ENCODE measurements at places on chromosomes 12 and 14. TPM values are rescaled to one million over a fixed set of nuclear protein-coding genes. Genes with fewer than 3 reads are reported as not detected.

- DNase-seq, result no peak
These were observed 384.7 kb downstream of the GRIN2B start for GRCh38 chr12:13596714-13597113.

RNASE7 gene
- total RNA-seq, result not detected

GRCh38 chr14:90248594-90248993, 7.8 kb upstream of the PSMC1 start:
- DNase-seq, result no peak

GRCh38 chr12:79409562-79409961, 281.2 kb downstream of the PAWR start:
- DNase-seq, result peak; percentile 13

GRCh38 chr14:96247031-96247430, 9.0 kb upstream of the BDKRB1 start:
- DNase-seq, result no peak

DNA sequence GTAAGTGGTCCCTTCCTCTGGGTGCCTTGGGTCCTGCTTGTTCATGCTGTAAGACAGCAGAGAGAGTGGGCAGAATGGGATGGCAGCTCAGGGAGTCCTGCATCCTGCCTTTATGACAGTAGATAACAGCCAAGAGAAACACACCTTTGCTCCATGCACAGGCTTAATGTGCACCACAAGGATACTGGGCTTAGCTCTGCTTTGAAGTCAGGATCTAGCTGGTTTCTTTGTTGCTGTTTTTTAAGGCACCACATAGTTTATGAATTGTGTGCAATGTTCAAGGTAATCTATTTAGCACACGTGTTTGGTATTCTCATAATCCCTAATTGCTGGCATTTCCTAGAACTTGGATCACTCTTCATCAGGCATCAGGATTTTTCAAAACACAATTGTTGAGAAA, 239.5 kb upstream of the DCN start:
- no peak for DNase-seq

GRCh38 chr14:97005934-97006333, 208.8 kb downstream of the VRK1 start:
- no peak for DNase-seq

SPIC gene
- total RNA-seq, result not detected

- no peak for DNase-seq
These were observed 559.9 kb upstream of the ATP2B1 start for GRCh38 chr12:90268574-90268973.

LPAR5 gene
- under 0.01 TPM for total RNA-seq

DNA sequence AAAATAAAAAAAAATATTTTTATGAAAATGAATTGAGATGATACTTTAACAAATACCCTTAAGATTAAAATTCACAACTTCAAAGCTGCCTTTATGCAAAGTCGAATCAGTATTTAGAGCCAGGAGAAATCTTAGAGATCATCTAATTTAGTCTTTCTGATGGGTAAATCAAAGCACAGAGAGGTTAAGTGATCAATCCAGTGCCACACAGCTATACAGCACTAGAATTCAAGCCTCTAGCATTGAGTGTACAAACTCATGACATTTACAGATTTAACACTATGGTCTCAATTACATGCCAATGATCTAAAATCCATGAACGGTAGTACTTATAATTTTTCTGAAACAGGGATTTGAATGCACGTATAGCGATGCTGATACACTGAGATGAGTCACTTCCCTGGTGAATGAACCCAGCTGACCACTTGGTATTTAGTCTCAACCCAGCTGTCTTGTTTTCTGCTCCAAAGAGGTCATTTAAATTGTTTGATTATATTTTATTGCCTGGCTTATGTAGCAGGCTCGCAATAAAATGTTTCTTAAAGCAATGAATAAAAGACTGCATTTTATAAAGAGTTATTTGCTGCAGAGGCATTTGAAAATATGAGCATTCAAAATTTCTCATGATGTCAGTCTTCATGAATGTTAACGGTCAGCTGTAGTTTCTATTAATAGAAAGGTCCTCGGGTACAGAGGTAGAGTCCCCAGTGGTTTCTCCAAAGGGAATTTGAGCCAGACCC, 152.4 kb upstream of the PRICKLE1 start:
- no peak for DNase-seq

GRCh38 chr12:49230805-49231194, 34.1 kb upstream of the TUBA1C start:
- DNase-seq, result no peak

GABARAPL1 gene
- 123 TPM for total RNA-seq

DNA sequence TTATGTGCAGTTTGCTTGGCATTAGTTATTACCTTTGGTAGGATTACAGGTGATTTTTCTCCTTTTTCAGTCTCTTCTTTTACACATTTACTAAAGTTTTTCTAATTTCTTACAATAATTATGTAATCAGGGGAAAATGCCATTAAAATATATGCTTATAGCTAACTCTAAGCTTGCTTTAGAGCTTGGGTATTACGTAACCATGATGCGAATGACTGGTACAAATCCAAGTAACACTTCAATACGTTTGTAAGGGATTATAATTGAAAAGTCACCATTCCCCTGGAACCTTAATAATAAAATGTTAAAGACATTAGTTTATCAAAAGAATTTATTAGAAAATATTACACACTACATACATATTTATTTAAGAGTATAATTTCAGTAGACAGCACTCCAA, 71.6 kb downstream of the SCAF11 start:
- DNase-seq, result no peak

DNA sequence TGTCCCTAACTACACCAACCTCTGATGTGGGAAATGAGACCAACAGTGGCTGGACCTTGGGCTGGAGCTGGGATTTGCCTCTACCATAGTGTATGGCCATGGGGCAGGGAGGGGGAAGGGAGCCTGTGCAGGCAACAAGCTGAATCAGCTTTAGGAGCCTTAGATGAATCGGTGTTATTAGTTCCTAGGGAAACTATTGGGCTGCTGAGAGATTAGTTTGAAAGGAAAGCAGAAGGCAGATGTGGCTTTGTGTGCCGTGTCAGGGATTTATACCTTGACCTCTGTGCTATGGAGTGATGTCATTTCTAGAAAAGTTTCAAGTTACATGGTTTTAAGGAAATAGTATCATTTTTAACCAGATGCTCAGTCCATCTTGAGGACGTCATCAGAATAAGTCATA, 19.5 kb upstream of the GAS2L3 start:
- DNase-seq, result peak; percentile 17

- DNase-seq, result no peak
These were observed 87.1 kb downstream of the ARID2 start for GRCh38 chr12:45816652-45817051.

DNA sequence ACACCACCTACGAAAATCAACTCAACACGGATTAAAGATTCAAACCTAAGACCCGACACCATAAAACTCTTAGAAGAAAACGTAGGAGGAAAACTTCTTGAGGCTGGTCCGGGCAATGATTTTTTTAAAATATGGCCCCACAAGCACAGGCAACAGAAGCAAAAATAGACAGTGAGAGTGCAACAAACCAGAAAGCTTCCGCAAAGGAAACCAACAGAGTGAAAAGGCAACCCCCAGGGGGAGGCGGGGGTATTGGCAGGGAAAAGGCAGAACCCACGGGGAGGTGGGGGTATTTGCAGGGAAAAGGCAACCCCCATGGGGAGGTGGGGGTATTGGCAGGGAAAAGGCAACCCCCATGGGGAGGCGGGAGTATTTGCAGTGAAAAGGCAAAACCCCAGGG, 20.5 kb upstream of the FBRSL1 start:
- DNase-seq, result no peak

DNA sequence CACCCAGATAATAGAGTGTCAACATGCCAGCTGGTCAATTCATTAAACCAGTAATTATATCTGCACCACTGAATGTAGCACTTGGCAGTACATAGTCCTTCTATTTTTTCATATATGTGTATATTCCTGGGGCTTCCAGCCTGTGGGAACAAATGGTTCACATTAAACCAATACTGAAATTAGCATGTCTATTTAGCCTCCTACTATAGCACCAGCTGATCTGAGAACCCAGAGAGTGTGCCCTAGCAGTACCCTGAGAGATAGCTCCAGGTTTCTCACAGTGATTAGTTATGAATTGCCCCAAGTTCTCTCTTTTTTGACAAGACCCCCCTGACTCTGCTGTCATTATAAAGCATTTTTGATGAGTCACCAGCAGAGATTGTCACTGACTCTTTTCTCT, 1097.3 kb upstream of the FLRT2 start:
- no peak for DNase-seq

RAB15 gene
- 6.2 TPM for total RNA-seq

DNA sequence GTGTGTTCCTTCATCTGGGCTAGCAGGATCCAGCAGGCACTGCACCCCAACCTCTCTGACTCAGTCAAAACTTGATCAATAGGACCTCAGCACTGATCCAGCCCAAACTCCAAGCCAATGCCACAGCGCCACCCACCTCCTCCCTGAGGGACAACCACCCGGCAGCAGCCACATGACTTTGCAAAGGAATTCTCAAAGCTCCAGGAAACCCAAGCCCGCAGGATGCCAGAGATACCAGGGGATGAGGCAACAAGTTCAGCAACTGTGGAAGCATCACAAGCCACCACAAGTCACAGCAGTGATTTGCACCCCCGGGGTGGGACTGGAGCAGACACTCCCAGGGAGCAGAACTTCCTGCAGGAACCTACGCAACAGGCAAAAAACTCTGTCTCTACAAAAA, 37.3 kb downstream of the ACTN1 start:
- DNase-seq, result peak; percentile 49

STAB2 gene
- 71.1 TPM for total RNA-seq

Measured in dermis microvascular lymphatic vessel endothelial cell (primary cell).